ENCODE measurements at places on chromosomes 4 and X. TPM values are rescaled to one million over a fixed set of nuclear protein-coding genes. Genes with fewer than 3 reads are reported as not detected.

DNA sequence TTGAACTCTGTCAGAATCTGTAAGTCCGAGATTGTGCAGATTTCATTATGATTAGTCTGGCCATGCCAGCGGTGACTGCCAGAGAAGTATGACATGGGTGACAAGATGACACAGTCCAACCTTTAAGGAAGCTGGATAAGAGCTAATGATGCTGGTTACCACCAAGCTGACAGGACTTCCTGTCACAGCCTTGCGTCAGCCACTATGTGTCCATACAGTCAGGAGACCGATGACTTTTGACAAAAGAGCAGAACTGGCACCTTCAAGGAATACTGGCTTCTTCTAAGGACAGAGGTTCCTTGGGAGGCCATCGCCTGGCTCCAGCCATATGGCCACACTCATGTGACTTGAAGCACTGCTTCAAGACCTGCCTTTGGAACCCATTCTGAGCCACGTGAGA, 67.2 kb upstream of the TFDP3 start:
- no peak for DNase-seq

Gene GNL3L
- total RNA-seq: 20.5 TPM

DNA sequence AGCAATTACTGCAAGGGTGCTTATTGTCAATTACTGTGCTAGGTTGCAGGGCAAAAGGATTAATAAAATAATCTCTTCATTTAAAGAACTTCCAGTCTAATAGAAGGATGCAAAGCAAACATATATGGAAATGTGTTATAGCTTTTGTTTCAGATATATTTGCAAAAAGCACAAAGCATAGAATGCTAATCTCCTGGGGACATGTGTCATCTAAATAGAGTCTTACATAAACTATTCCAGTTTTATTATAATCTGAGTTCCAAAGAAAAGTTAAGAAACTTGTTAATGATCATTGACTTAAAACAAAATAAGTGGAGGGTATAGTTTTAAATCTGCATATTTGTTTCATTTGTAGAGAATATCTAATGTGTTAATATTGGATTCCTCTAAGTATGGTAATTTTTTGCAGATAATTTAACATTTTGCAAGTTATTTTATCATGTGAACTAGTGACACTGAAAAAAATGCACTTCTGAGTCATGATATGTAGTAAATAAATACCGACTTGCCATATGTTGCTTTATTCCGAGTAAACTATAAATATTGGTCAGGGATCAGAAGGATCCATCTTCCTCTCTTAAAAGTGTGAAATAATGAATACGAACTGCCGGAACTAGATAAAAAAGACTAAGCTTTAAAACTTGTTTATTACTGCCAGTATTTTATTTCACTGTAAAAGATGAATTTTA, 231.9 kb upstream of the FAT4 start:
- DNase-seq: no peak

- DNase-seq: no peak
These were observed 57.3 kb upstream of the TCEAL2 start for GRCh38 chrX:102067966-102068723.

Gene MAGEA2
- total RNA-seq: not detected

- DNase-seq: no peak
These were observed 111.7 kb downstream of the CDKL5 start for GRCh38 chrX:18537068-18537467.

Gene GDPD2
- not detected for total RNA-seq

Gene TKTL1
- 4.1 TPM for total RNA-seq

DNA sequence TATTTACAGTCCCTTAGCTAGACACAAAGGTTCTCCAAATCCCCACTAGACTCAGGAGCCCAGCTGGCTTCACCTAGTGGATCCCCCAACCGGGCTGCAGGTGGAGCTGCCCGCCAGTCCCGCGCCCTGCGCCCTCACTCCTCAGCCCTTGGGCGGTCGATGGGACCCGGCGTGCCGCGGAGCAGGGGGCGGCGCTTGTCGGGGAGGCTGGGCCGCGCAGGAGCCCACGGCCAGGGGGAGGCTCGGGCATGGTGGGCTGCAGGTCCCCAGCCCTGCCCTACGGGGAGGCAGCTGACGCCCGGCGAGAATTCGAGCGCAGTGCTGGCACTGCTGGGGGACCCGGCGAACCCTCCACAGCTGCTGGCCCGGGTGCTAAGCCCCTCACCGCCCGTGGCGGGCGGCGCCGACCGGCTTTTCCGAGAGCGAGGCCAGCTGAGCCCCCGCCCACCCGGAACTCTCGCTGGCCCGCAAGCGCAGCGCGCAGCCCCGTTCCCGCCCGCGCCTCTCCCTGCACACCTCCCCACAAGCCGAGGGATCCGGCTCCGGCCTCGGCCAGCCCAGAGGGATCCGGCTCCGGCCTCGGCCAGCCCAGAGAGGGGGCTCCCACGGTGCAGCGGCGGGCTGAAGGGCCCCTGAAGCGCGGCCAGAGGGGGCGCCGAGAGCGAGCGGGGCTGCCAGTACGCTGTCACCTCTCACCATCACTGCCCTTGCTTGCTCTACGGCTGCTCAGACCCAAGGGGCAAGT, 39.4 kb downstream of the WFS1 start:
- DNase-seq: peak; percentile 55

DNA sequence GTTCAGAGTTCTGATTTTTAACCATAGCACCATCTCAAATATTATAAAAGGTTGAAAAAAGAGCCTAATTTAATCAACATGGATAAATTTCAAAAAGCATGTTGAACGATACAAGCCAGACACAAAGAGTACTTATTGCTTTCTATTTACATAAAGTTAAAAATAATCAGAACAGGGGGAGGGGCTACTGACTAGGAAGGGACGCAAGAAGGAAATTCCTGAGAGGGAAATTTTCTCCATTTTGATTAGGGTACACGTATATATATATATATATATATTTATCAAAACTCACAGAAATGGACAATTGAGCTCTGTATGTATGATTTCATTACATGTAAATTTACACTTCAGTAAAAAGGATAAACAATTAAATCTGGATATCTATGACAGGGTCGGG, 482 bp upstream of the MBTPS2 start:
- DNase-seq: no peak

DNA sequence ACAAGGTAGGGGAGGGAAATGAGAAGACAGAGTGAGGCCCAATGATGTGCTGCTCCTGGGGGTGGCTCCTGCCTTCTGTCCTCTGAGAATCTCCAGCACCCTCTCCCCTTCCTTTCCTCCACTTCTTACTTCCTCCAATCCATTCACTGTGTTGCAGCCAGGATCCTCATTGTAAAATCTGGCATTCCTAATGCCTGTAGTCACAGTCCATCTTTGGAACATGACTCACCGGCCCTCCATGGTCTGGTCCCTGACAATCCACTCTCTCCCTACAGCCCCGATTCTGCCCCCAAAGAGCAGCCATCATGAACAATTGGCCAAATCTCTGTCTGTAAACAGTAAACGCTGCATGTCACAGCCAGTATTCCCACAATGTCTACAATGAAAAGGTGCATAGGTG, 72.9 kb downstream of the CLNK start:
- no peak for DNase-seq

DNA sequence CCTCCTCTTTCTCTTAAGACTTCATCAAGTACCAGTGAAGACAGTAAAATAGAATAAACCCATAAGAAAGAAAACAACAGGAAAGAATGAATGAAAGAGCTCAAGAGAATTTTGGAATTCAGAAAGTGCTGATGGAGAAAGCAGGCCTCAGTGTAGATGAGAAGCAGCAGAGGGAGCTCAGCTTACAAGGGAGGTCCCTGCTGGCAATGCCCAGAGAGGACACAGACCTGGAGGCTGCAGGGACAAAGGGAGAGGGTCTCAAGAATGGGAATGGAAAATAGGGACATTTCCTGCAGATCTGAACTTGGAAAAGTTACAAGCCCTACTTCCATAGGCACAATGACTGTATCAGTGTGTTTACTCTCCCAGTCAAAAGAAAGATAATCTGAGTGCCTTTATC, 64.5 kb upstream of the MAGEA10 start:
- DNase-seq: no peak

DNA sequence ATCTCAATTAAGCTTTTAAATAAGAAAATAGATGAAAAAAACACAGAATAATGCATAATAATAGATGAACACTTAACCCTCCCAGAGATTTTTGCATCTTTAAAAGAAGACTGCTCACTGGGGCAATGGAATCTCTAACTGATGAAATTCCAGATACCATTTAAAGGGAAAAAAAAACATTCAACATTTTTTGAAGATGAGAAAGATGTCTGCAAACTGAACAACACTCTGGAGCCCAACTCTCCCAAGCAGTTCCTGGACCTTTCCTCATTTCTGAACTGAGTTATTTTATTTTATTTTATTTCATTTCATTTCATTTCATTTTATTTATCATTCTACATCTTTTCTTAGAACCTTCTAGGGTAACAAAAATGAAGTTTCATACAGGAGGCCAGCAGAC, 90.7 kb downstream of the CORIN start:
- no peak for DNase-seq

DNA sequence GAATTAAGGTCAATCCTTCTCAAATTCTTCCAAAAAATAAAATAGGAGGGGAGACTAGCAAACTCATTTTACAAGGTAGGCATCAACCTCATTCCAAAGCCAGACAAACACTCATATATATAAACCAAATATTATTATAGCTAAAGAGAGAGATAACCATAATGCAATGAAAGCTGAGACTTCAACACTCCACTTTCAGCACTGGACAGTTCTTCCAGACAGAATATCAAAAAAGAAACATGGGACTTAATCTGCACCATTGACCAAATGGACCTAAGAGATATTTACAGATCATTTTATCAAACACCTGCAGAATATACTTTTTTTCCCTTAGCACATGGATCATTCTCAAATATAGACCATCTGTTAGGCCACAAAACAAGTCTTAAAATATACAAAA, 15.5 kb upstream of the EDA2R start:
- no peak for DNase-seq

GRCh38 chr4:154186035-154186434, 305.6 kb downstream of the DCHS2 start:
- no peak for DNase-seq

DNA sequence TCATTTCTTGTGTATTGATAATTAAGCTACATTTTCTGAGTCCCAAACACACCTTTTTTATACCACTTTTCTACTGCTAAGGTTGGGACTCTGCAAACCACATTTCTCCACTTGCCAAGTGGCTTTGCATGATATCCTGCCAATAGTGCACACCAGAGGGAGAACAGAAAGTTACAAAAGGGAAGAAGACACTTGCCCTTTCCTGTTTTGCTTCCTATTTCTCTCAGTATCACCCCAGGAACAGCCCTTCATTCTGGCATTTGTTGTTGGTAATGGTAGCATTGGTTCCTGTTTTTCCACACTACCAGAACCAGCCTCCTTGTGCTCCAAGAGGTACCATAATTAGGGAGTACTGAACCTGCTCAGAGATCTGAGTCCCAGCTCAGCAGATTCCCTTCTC, 87.1 kb downstream of the HDX start:
- DNase-seq: no peak

- DNase-seq: no peak
These were observed 591.1 kb upstream of the BOD1L1 start for GRCh38 chr4:14218641-14219040.

Gene HTR2C
- not detected for total RNA-seq

DNA sequence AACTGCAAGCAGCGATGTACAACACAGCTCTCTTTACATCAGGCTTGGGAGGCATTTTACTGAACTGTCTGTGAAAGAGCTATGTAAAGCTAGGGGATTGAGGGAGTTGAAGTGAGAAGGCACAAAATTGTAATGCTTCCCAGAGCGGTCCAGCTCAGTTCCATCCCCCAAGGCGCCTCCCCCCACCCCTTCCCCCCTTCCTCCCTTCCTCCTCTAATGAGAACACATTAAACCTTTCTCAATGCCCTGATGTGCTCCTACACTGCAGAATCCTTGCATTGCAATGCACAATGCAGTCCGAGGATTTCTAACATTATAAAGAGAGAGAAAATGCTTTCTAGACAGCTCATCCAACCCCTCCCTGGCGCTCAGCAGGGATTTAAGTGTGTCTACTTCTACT, 73.9 kb downstream of the CXXC4 start:
- no peak for DNase-seq

GRCh38 chr4:1418494-1419285, 12.4 kb upstream of the NKX1-1 start:
- peak; percentile 2 for DNase-seq

DNA sequence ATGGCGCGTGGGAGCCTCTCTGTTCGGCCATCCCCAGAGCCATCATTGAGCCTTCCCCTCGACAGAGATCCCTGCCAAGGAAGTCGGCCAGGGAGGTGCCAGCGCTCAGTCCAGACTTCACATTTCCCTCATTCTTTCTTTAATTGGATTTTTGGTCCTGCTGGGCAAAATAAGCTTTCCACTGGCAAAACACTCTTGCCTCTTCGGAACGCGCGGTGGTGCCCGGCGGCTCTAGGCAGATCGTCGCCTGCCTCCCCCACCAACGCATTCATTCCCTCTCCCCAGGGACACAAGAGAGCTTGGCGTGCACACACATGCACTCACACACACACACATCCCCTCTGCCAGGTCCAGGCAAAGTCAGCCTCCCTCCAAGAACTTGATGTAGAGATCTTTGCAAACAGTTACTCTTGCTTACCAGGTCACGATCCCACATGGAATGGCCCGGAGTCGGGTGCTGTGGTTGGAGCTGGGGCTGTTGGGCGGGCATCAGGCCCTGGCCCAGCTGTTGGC, 257.1 kb downstream of the BCOR start:
- no peak for DNase-seq

DNA sequence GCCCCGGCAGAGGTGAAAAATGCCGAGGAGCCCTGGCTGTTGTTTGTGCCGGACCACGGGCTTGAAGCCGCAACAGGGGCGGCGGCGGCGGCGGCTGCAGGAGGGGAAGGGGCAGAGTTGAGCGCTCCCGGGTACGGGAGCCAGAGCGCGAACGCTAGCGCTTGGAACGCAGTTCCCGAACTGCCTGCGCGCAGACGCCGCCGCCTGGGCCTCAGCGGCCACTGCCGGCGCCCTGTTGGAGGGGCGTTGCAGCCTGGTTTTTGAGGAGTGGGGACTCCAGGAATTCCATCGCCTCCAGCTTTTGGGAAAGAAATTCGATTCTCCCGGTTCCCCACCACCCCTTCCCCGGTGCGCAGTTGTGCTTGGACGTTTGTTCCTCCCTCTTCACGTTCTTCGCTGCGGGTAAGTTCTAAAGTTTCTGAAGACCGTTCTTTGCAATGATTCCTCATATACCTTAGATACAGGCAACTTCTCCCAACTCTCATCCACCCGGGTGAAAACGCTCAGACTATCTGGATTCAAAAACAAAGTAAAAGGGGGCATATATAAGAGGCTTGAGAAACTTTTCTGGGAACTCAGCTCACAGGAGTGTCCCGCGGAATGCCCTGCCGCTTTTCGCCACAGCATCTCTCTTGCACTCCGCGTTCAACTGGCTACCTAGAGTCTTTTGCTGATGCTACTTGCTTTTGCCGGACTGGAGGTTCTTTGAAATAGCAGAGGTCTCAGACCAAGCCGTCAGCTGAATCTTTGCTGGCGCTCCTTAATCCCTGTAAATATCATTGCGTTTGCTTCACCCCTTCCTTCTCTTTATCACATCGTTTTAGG, 1.0 kb downstream of the FAT4 start:
- DNase-seq: peak; percentile 67

Gene DCX
- total RNA-seq: not detected

DNA sequence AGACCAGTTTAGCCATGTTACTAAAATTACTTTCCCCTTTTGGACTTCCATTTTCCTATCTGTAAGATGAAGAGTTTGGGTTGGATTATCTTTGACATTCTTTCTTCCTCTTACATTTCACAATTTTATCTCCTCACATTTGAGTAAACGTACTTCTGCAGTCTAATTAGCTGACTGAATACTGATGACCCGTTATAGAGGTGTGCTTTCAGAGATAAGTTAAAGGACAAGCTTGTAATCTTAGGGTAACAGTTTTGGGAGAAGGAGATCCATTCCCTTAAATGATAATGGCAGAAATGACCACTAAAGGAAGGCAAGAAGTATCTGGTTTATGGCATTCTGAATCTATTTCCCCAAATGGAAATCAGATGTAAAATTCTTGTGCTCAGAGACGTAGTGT, 222.6 kb upstream of the FTHL17 start:
- no peak for DNase-seq

Gene HSD17B13
- total RNA-seq: 0.18 TPM
